ENCODE measurements at places on chromosomes 4 and X.

DNA sequence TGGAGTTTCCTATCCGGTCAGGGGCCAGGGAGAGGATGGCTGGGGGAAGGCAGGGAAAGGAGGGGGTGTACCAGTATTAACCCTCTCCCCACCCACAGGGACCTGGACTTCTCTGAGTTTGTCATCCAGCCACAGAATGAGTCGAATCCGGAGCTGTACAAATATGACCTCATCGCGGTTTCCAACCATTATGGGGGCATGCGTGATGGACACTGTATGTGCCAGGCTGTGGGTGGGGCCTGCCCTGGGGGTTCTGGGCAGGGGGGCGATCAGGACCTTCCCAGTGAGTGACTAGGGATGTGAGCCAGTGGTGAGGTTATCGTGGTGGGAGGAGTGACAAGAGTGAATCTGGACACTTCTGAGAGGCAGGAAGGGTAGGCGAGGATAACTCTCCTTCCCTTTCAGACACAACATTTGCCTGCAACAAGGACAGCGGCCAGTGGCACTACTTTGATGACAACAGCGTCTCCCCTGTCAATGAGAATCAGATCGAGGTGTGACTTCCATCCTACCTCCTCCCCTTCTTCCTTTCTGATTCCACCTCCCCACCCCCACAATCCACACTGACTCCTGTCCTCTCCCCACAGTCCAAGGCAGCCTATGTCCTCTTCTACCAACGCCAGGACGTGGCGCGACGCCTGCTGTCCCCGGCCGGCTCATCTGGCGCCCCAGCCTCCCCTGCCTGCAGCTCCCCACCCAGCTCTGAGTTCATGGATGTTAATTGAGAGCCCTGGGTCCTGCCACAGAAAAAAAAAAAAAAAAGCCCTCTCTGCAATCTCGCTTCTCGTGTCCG, 14.6 kb downstream of the USP11 start:
- DNase-seq: no peak

DNA sequence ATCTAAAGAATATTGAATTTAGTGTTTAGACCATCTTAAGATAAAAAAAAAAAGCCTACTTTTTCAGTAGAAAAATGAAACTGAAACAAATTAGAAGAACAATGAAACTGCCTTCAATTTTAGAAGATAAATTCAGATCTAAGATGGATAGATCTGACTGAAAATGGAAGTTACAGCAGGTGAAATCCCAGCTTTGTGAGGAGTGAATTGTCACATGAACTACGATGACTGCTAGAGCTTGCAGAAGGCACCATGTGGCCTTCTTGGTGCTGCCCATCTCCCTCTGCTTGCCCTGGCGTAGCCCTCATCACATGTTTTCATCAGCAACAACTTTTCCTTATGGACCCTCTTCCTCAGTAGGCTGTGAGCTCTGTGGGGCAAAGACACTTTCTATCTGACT, 51.4 kb upstream of the EMCN start:
- DNase-seq: no peak

GRCh38 chr4:52813546-52813945, 48.6 kb upstream of the RASL11B start:
- no peak for DNase-seq

DNA sequence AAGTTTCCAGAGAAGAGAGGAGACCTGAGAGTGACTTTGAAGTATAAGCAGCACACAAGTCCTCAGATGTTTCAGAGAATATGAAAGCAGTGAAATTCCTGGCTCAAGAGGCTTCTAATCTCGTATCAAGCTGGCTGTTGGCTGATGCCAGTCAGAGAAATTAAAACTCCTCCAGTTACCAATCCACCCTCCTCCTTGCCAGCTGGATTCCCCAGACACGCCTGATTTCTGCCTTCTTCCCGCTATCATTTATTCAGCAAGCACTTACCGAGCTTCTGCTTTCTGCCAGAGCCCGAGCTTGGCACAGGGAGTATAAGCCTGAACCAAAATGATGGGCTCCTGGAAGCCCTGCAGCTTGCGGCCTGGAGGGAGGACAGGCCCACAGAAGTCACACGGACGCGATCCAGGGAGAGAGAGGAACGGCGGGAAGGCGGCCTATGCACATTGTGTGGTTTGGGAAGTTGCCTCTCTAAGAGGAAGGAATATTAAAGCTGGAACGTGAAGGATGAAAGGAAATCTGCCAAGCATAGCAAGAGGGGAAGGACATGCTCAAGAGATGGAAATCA, 102.4 kb upstream of the TBL1X start:
- no peak for DNase-seq

DNA sequence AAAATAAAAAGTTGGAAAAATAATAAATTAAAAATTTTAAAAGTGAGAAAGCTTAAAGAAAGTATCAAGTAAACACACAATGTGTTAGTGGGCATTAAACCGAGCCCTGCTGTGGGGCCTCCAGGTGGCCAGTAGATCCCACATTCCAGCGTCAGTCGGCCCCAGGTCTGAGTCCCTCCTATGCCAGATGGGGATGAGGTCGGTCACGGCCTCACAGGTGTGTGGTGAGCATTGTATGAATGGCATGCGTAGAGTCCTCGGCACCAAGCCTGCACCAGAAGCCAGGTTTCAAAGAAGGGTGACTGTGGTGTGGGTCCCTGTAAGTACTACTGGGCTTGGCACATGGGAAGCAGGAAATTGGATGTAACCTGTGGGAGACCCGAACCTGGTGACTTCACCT, 75.6 kb upstream of the MSX1 start:
- DNase-seq: no peak

GRCh38 chr4:111475666-111476065, 669.6 kb upstream of the FAM241A start:
- DNase-seq: no peak

GRCh38 chr4:15936495-15936894, 2.0 kb downstream of the FGFBP1 start:
- no peak for DNase-seq

GRCh38 chrX:131779306-131779705, 235.4 kb downstream of the OR13H1 start:
- DNase-seq: no peak

GRCh38 chr4:114015444-114015899, 36.0 kb upstream of the ARSJ start:
- DNase-seq: no peak

- DNase-seq: no peak
Observed at GRCh38 chrX:150540965-150541364, 27.5 kb upstream of the MTM1 start.

GRCh38 chr4:175953960-175954521, 111.6 kb upstream of the WDR17 start:
- no peak for DNase-seq

DNA sequence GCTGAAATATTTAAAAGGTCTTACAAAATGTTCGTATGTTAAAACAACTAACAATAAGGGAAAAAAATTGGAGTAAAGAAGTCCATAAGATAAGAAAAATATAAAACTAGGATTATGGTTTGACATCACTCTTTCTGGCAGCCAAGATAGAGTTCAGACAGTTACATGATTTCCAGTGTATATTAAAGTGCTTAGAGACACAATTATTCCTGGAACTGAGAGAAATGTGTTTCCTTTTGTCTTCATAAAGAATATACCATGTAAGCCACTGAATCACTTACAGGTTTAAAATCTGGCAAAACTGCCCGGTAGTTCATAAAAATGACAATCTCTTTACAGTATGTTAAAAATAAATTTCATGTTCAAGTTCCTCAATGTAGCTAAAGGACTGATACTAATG, 538.7 kb upstream of the ATOH1 start:
- DNase-seq: no peak

DNA sequence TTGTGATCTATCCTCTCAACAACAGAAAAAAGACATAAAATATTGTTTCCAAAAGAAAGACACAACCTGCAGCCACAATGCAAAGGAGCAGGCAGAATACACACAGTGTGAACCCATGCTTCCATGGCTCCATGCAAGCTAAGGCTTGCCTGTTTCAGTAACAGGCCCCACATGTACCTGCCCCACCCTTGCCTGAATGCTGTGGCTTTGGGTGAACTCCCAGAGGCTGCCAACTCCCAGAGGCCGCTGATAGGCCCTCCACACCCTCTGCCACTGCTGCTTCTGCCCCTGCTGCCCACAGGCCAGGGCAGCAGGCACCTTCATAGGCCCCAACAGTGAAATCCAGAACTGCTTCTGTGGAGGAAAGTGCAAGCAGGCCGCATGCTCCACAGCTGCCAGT, 313.9 kb downstream of the CHIC1 start:
- DNase-seq: no peak

DNA sequence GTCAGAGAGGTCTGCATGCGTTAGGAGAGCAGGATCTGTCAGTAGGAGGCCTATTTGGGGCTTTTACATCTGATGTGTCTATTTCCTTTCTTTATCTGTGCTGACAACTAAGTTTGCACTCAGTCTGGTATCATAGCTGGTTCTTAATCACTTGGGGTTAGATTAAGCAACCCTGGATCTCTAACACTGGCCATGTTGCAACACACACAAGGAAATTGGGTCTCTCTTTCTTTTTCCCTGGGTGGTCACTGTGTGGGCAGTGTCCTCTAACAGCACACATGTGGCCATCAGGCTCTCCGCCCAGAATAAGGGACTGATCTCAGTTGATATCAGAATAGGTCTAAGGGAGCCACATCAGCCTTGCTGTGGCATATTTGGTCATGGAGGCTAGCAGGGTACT, 38.9 kb downstream of the IGFBP7 start:
- DNase-seq: no peak

GRCh38 chr4:14627038-14627437, 375.2 kb upstream of the CPEB2 start:
- no peak for DNase-seq

DNA sequence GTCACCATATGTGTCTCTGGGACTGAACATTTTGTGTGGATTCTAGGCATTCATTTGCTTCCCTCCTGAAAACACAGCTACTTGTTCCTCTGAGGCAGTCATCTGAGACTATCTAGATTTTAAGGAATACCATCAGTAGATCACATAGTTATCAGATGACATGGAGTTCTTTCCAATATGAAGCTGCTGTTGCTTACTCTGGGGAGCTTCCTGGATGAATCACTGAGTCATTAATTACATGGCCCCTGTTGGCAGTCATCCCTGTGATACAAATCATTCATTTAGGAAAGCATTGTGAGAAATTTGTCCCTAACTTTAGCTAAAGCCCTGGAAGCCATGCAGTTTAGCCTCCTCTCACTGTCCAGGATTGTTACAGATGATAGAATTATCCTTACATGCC, 98.2 kb upstream of the ARSJ start:
- no peak for DNase-seq

GRCh38 chr4:133314991-133315390, 165.9 kb downstream of the PCDH10 start:
- no peak for DNase-seq

- DNase-seq: no peak
Observed at GRCh38 chr4:89172865-89173264, 61.5 kb downstream of the TIGD2 start.

- DNase-seq: peak; percentile 34
Observed at GRCh38 chr4:2484993-2485392, 16.1 kb downstream of the RNF4 start.

GRCh38 chr4:174358829-174359228, 75.1 kb downstream of the CEP44 start:
- no peak for DNase-seq

DNA sequence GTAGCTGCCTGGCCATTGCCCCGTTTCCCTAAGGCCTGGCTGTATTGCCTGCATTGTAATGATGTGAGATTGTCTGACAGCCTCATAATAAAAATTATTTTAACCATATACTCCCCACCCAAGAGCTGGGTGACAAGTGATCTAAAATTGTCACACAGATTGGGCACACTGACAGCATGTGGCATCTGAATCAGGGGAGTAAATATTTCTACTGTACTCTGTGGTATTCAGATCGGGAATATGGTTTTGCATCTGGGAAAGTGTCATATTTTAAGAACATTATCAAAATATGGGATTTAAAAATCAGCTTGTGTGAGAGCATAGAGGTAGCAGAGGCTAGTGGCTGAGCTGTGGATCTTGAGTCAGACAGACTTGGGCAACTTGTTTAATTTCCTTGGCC, 135.8 kb upstream of the PDLIM3 start:
- no peak for DNase-seq

- no peak for DNase-seq
Observed at GRCh38 chrX:1500701-1501624, 36.0 kb downstream of the P2RY8 start.

DNA sequence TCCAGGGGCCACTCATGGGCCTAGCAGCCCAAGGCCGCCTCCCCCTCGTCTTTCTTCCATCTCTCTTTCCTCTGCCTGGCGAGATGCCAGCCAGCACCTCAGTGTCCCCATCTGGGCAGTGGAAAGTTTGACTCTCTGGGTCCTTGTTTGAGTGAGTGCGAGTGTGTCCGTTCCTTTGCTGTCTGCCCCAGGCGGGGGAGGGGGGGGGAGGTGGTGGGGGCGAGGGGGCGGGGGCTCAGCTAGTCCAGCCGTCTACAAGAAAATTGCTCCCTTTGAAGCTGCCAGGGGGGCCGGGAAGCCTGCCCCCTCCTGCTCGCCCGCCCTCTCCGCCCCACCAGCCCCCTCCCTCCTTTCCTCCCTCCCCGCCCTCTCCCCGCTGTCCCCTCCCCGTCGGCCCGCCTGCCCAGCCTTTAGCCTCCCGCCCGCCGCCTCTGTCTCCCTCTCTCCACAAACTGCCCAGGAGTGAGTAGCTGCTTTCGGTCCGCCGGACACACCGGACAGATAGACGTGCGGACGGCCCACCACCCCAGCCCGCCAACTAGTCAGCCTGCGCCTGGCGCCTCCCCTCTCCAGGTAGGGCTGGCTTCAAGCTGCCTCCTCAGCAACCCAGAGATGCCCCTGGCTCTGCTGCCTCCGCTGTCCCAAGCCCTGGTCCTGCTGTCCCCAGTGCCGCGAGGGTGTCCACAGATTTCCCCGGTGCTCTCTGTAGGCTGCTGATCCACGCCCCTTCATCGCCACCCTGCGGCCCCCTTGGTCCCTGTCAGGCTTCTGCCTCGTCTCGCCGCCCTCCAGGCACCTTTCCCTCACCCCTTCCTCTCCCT, at the start of gene BGN:
Gene BGN, plus strand, starts transcription at position 440 of the 821 bp plus-strand sequence. CDS start 9,652 bp downstream, outside the sequence.
- DNase-seq: no peak

- no peak for DNase-seq
Observed at GRCh38 chr4:120007191-120007871, 59.3 kb downstream of the MAD2L1 start.

DNA sequence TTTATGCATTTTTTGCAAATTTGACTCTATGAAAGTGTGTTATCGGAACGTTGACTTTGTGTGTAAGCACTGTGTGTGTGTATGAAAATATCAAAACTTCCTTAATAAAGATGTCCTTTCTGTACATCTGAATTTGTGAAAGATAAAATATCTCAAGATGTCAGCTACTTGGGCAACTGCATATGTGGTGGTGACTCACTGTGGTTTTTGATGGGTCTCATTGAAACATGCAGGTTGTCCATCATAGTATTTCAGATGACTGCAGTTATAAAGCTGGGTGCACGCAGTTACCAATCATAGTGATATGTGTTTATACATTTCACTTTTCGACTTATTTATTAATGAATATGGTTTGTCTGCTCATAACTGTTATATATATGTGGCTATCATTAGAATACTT, 19.7 kb upstream of the BBS12 start:
- DNase-seq: no peak

DNA sequence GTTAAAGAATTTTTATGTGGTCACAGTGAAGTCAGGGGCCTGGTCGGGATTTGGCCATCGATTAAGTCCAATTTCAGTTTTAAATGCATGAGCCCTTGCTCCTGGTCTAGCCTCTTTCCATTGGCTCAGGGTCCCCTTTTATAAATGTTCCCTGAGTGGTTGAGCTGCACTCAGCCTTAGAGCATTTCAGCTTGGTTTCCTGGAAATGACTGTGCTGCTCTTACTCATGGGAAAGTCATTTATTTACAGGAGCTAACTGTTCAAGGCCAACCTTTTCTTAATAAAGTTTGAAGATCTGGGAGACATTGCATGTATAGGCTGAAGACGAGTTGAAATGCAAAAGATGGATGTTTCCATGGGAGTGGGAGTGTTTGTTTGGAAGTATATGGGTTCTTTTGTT, 98.8 kb upstream of the CLNK start:
- no peak for DNase-seq

Measured in stimulated activated CD8-positive, alpha-beta memory T cell treated with anti-CD3 and anti-CD28 coated beads, Interleukin-15, amount 100 ng/mL, for 4 hours (primary cell).